Stimulated activated CD4-positive, alpha-beta T cell treated with anti-CD3 and anti-CD28 coated beads, Interleukin-2, amount 100 ng/mL, for 48 hours (primary cell): ENCODE measurements at places on chromosomes 16 and 17.

- DNase-seq, result no peak
Measured at GRCh38 chr17:50841277-50841948, 6.0 kb downstream of the WFIKKN2 start.

GRCh38 chr16:83914091-83914710 is 15.3 kb downstream of the MLYCD start:
- DNase-seq, result no peak

GRCh38 chr16:89170346-89171215 is 967 bp upstream of the CDH15 start:
- DNase-seq, result no peak

GRCh38 chr17:78965491-78965924 is 14.2 kb downstream of the LGALS3BP start:
- no peak for DNase-seq

DNA sequence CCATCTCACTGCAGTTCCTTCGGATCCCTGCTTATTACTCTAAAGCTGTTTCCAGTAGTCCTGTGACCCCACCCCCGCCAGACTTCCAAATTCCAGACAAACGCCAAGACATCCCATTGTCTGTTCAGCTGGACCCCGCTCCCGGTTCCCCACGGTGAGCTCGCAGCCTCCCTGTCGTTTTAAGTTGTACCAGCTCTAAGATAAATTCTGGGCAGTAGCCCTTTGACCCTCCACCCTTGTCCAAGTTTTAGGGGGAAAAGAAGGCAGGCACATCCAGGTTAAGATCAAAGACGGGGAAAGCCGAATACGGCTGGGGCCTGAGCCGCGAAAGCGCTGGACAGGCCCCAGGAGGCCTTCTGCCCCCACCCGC is 589 bp downstream of the ARL6IP1 start:
- no peak for DNase-seq

- DNase-seq, result no peak
Measured at GRCh38 chr17:38512473-38513058, 84.3 kb downstream of the ARHGAP23 start.

GRCh38 chr16:6988846-6989245 is 343.8 kb upstream of the RBFOX1 start:
- no peak for DNase-seq

GRCh38 chr17:76027159-76027839 is at the start of gene EVPL:
Gene EVPL (minus strand): TSS chr17:76027306. CDS start chr17:76027198, 108 bp downstream.
- no peak for DNase-seq

GRCh38 chr17:4632581-4632920 is 8.9 kb downstream of the ALOX15 start:
- DNase-seq, result no peak

DNA sequence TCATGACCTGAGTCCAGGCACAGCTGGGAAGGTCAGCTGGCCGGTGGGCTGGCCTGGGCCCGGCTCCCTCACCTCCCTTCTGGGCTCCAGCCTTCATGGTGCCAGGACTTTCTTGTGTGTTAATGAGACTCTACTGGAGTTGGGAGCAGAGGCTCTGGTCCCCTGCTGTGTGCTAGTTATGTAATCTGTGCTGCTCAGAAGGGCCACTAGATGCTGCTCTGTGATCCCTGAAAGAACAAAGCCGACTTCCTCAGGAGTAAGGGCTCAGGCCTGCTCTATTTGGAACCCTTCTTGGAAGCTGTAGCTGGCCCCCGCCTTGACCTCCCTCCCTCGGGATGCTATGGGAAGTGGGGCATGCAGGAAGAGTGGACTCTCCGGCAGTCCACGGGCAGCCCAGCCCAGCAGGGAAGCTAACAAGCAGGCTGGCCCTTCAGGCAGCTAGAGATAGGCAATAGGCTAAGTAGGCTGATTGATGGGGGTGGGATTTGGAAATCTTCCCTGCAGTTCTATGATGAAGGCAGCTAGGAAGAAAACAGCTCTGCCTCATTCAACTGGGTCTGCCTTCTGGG is 3.3 kb upstream of the CDK5R1 start:
- no peak for DNase-seq

DNA sequence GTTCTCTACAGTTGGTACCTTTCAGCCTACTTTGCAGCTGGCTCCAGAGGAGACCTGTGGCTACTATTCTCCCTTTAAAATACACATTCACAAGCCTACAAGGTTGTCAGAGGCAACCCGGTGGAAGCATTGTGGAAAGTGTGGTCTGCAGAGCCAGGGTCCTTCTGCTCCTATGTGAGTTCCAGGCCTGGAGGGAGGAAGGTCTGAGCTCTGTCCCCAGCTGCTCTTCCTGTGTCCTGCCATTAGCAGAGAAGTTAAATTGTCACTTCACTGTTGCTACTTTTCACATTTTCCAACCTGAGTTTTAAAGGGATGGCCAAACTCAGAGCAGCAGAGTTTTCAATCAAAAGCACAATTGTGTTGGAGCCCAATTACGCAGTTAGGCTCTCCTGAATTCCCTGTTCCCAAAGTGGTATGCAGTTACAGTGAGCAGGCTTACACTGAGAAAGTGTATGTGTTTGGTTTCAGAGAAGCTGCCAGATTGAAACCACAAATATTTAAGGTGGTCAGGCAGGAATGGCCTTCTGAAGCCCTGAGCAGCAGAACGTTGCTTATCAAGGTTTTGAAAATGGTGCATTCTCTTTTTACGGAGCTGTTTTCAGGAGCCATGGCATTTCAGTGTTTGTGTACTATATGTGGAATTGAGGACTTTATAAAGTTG is 25.0 kb downstream of the MAP3K3 start:
- no peak for DNase-seq

- DNase-seq, result no peak
Measured at GRCh38 chr16:52549011-52549692, 2.2 kb upstream of the TOX3 start.

- DNase-seq, result no peak
Measured at GRCh38 chr17:28916302-28916934, 13.5 kb upstream of the DHRS13 start.

DNA sequence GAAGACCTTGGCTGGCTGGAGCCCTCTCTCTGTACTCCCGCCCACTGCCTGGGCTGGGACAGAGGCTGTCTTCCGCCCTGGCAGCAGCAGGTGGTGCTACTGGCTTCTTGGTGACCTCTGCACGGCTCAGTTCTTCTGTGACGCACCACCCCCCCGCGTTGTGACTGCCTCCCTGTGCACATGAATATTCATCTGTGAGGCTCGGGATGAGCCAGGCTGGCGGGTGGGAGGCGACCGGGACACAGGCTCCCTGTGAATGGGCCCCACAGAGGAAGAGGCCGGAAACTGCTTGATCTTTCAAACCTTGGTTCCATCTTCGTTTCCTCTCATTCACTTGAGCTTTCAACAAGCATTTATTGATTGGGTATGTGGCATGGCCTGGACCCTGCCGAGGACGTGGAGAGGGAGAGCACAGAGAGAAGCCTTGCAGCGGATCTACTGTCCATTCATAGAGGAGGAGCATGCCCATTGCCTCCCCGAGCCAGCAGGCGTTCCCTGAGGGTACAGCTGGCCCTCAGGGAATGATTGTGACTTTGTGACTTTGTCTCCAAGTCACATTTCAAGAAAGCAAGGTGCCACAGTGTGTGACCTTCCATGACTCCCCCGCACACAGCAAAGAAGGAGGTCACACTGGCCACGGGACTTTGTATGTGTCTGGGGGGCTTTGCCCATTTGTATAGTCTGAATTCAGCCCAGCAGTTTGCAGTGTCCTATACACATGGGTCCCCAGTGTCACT is 45.0 kb downstream of the B9D1 start:
- DNase-seq, result no peak

DNA sequence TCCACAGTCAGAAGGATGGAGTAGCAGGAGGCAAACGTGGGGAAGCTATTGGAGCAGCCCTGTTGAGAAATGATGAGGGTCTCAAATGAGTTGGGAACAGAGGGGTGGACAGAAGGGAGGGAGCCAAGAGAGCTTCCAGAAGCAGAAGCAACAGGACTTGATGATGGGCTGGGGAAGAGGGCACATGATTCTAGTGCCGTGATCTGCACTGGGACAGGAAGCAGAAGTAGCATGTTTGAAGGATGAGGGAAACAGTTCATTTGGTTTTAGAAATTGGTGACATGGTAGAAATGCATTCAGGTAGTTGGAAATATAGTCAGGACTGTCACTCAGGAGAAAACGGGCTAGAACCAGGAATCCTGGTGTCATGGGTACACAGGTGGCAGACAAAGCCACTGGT is 19.4 kb downstream of the EMP2 start:
- DNase-seq, result no peak

DNA sequence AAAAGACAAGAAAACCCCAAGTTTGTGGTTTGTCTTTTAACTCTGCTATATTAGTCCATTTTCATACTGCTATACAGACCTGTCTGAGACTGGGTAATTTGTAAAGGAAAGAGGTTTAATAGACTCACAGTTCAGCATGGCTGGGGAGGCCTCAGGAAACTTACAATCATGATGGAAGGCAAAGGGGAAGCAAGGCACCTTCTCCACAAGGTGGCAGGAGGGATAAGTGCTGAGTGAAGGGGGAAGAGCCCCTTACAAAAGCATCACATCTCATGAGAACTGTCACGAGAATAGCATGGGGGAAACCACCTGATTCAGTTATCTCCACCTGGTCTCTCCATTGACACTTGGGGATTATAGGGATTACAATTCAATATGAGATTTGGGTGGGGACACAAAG is 13.5 kb upstream of the ADAM11 start:
- DNase-seq, result no peak

GRCh38 chr16:47254756-47255155 is 111.0 kb upstream of the NETO2 start:
- no peak for DNase-seq

GRCh38 chr17:49123061-49123460 is 9.5 kb upstream of the B4GALNT2 start:
- DNase-seq, result no peak

DNA sequence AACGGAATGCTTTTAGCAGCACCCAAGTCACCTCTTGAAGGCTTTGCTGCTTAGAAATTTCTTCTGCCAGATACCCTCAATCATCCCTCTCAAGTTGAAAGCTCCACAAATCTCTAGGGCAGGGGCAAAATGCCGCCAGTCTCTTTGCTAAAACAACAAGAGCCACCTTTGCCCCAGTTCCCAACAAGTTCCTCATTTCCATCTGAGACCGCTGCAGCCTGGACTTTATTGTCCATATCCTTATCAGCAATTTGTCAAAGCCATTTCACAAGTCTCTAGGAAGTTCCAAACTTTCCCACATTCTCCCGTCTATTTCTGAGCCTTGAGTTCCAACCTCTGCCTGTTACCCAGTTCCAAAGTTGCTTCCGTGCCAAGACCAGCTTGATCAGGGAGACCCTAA is 27.4 kb downstream of the TMC6 start:
- DNase-seq, result no peak

DNA sequence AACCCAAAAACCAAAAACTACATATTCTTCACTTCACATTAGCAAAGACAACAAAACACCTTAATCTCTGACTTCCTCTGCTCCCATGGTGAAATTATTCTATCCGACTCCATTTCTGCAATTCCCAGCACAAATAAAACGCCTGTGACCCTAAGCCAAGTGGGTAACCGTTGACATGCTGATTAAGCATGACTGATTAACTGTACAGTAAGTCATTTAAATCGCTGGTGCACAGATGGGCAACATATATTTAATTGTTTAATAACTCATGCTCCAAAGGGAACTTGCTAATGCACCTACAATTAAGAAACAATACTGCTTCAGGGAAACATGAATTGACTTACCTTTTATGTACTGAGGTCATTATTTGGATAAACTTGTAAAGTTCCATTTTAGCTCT is 436.7 kb downstream of the KIF2B start:
- no peak for DNase-seq

- DNase-seq, result no peak
Measured at GRCh38 chr16:86421995-86422394, 88.3 kb upstream of the FOXF1 start.

- no peak for DNase-seq
Measured at GRCh38 chr17:78041386-78042179, 83.1 kb downstream of the TNRC6C start.

DNA sequence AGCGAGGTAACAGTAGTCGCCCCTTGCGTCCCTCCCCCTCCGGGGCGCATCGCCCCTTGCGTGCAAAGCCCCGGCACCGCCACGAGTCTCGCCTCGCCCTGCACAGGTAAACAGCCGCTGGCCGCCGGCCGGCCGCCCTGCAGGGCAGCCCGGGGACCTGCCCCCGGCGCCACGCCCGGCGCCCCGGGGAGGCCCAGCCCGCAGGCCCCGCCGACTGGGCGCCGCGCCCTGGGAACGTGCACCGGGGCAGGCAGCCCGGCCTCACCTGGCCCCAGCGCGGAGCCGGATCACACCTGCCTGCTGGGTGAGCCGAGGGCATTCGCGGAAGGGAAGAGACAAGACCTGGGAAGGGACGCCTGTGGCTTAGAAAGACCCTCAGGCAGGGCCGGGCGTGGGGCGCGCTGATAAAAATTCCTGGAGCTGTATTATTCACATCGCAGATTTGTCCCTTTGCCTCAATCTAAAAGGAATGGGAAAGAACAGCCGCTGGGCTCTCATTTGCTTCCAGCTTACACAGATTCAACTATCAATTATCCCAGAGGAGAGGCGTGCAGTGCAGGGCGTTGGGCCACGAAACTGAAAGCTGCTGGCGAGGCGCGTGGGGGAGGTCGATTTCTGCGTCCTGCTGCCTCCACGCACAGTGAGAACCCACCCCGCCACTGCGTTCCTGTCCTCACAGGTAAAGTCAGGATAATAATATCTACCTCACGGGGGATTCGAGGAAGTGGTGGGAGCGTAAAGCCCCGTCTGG is 451.9 kb downstream of the SLC39A11 start:
- no peak for DNase-seq

DNA sequence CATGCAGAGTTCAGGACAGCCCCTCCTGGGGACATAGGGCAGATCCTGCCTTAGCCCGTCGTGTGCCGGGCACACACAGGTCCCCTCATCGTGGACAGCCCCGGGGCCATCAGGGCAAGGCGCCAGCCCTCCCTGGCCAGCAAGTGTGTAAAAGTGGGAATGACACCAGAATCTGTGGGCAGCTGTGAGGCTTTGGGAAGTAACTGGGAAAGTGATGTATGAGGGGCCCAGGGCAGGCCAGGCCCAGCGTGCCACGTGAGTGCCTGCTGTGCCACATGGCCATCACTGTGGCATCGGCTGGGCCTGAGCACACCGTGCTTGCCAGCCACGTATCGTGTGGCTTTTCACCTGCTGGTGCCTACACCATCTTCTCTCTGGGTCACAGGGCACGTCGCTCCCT is 26.6 kb downstream of the ACSF3 start:
- DNase-seq, result no peak

DNA sequence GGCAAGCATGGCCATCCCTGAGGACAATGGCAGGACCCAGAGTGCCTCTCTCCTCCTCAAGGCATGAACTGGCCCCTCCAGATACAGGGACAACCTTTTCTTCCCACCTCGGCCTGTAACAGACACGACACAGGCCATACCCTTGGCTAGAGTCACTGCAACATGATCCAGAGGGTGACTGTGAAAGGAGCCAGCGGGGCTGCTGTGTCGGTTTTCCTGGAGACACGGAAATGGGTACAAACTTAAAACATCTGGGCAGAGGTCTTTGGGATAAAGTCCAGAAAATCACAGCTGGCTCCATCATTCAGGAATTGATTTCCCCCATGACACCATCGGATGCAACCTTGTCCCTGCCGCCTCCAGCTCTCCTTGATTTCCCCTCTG is 5.3 kb downstream of the CEP295NL start:
- no peak for DNase-seq

- DNase-seq, result no peak
Measured at GRCh38 chr17:59760160-59760559, 52.7 kb downstream of the VMP1 start.
